ENCODE measurements at places on chromosomes 4 and X. TPM values are rescaled to one million over a fixed set of nuclear protein-coding genes. Genes with fewer than 3 reads are reported as not detected.

DNA sequence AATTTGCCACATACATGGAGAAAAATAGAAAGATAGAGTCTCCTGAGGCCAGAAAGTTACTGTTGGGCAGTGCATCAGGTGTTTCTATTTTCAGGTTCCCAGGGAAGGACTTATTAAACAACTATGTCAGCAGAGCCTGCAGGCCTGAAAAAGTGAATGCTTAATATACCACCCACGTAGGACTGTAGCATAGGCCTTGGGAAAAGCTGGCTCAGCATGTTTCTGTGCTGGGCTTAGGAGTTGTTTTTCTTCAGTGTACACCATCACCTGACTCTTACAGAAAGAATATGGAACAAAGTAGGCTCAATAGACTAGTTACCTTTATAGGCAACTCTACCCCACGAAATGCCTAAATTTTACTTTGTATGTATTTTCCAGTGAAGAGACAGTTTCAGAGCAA is 1385.9 kb downstream of the FAM133A start:
- DNase-seq = no peak

DNA sequence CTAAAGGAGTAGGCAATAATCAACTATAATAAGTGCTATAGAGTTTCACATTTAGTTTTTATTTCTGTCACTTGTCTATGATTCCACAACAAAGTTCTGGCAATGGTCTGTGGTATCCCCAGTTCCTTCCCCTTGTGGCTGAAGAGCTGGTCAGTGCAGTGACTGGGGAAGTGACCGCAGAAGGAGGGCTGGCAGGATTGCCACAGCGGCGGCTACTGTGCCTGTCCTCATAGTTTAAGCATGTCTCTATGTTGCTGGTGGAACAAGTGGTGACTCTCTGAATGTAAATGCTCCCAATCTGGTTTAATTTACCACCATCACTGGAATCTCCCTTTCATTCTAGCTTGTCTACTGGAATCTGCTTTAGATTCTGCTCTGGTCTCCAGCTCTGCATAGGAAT is 170.6 kb upstream of the GK2 start:
- DNase-seq = no peak

GRCh38 chr4:128516301-128516969 is 228.8 kb upstream of the PGRMC2 start:
- no peak for DNase-seq

ODAPH gene
- total RNA-seq = not detected

Data from sciatic nerve (tissue), 2 donors.